ENCODE measurements at places on chromosomes 5 and 9. TPM values are rescaled to one million over a fixed set of nuclear protein-coding genes. Genes with fewer than 3 reads are reported as not detected.

Gene SVEP1
- total RNA-seq = 5.4 TPM

Gene FAXDC2
- total RNA-seq = 21.9 TPM

Gene CARD9
- 0.95 TPM for total RNA-seq

Gene AQP7
- total RNA-seq = 96.3 TPM

Gene PDE6A
- 0.08 TPM for total RNA-seq

DNA sequence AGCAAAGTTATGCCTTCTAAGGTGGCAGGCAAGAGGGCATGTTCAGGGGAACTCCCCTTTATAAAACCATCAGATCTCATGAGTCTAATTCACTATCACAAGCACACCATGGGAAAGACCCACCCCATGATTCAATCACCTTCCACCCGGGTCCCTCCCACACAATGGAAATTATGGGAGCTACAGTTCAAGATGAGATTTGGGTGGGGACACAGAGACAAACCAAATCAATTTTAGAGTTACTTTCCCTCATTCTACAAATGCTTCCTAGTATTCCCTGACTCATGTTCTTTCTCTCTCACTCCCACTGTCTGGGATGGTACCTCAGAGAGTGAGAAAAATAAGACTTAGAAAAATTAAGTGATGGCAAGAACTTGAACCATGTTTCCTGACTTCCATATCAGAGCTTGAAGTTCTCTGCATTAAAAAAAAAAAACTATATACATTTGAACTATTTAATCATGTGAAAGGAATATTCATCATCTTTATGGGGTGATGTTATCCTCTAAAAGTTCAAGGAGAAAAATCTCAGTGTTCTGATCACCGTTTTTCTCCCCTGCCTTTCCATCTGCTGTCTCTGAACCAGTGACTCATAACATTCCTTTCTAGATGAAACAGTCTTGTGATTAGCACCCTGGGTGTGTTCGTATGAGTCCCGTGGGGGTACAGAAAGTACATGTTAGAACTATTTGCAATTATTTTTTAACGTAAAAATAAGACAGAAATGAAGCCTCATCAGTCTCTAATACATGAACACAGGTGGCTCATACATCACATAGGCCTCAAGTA lies 282.9 kb downstream of the SLF1 start:
- DNase-seq = no peak

GRCh38 chr9:87375397-87376073 lies 122.1 kb upstream of the DAPK1 start:
- no peak for DNase-seq

- DNase-seq = no peak
These were observed 21.5 kb upstream of the LPCAT1 start for GRCh38 chr5:1545126-1545804.

DNA sequence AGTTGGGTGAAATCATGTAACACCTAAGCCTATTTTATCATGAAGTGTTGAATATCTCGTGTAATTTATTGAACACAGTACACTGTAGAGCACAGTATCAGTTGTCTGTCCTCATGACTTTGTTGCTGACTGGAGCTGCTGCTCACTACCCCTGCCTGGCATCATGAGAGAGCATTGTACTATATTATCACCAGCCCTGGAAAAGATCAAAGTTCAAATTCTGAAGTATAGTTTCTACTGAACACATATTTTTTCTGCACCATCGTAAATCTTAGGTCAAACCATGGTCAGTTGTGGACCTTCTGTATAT lies 169.3 kb upstream of the RAI14 start:
- no peak for DNase-seq

- no peak for DNase-seq
These were observed 309.5 kb downstream of the PDE4D start for GRCh38 chr5:59583810-59584562.

GRCh38 chr5:39928709-39929108 lies 503.9 kb upstream of the DAB2 start:
- no peak for DNase-seq

GRCh38 chr5:151786468-151786867 lies 14.7 kb downstream of the G3BP1 start:
- DNase-seq = no peak

DNA sequence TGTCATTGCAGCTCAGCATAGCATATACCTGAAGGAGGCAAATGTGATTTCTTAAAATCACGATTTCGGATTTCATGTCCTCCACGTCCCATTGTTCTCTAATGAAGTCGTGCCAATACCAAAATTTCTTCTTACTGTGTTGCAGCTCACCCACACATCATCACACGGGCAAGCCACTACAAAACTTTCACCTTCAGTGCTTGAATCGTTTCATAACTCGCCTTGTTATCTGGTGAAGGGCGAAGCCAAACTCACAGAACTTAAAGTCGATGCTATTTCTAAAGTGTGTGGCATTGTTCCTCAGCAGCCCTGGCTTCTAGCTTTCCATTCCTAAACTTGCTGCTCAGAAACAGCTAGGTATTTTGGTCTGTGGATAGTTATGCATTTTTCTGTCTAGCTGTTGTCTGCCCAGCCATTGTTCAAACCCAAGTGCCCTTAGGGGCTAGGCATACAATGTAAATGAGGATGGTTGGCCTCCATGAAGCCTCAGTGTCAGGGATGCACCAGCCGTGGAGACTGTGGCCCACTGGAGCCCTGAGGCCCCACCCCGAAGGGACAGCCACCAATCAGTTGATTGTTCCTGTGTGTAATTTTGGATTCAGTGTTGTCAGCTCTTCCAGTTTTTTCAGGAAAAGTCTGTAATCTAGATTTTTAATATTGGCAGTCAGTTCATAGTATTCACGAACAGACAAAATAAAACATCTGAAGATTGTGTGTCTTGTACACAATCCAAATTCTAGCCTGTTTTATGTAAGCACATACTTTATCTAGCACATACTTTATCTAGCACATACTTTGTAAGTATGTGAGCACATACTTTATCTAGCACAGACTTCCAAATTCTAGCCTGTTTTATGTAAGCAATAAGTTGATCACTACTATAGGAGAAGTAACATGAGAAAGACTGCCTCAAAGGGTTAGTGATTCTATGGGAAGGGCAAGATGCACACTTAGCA lies 112.8 kb downstream of the DAPK1 start:
- DNase-seq = no peak

DNA sequence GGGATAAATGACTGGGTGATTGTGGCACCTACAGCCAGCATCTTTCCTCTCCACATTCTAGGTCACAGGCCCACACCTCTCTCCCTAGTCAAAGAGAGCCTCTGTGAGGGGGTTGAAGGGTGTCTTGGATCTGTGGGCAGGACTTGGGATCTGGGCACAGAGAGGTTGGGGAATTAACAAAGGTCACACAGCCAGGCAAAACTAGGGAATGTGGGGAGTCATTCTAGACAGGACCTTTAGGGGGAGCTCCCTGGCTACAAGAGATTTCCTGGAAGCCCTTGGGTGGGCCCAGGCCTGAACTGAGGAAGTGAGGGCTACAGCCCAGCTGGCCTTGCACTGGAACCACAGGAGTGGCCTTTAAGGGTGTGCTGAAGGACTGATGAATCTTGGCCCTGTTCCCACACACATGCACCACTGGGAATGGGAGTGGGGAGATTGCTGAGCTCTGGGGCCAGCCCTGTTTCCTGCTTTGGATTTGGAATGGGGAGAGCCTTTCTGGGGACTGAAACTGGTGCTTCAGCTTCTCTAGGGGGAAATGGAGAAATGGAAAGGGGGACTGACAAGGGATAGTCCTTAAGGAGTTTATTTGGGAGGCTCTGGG lies 12.4 kb upstream of the CXXC5 start:
- DNase-seq = peak; percentile 94

Data from heart left ventricle (tissue), 16 donors.